ENCODE measurements at places on chromosomes 2 and 18.

DNA sequence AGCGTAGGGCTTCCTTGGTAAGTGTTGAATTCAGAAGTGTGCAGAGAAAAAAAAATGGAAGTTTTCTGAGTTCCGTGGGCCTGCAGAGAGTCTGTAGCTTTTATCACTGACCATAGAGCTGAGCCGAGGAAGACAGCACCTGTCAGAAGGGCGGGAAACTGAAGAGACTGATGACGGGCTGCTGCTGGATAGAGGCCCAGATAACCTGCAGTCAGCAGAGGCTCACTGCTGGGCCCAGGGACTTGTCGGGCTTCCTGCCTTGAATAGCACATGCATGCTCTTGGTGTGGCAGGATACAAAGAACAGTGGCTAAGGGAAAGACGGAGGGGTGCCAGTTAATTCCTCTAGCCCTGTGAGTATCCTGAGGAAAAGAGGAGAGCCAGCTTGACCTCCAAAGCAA, 166.4 kb downstream of the MGAT5 start:
- DNase-seq: no peak

GRCh38 chr2:4628998-4629501, 925.7 kb downstream of the DCDC2C start:
- DNase-seq: no peak

- DNase-seq: no peak
Measured at GRCh38 chr2:53233759-53234547, 533.7 kb upstream of the CHAC2 start.

DNA sequence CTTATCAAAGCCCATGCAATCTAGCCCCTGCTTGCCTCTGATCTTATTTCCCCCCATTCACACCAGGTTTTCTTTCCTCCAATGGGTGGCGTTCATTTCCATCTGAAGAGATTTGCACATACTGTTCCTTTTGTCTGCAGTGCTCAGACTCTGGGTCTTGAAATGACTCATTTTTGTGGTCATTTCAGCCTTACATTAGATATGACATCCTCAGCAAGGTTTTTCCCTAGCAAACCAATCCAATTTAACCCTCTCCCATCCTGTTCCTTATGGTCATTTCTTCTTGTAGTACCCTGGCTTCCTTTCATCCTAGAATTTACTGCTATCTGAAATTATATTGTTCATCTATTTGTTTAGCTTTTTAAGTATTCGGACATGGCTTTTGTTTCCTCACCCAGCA, 42.5 kb upstream of the SCN1A start:
- DNase-seq: peak; percentile 38

GRCh38 chr2:220781622-220782241, 790.4 kb downstream of the EPHA4 start:
- DNase-seq: no peak

GRCh38 chr2:81467096-81467495, 1162.5 kb upstream of the LRRTM1 start:
- DNase-seq: no peak

GRCh38 chr2:30541680-30542079, 94.6 kb downstream of the LCLAT1 start:
- peak; percentile 59 for DNase-seq

DNA sequence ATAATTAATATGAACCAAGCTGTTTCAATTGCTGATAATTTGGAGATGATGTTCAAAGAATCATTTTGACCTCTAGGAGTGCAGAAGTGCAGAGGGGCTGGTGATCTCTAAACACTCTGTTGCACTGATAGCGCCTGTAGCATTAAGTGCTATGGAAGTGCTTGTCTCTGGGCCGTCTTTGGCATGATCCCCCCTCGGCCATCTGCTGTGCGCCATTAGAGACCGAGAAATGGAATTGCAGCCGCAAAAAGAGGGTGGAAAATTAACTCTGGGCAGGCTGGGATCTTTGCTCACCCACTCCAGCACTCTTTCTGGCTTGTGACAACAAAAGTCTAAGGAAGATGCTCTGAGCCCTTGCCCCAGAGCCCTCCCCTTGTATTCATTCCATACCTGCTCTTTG, 23.4 kb downstream of the AKAIN1 start:
- no peak for DNase-seq

DNA sequence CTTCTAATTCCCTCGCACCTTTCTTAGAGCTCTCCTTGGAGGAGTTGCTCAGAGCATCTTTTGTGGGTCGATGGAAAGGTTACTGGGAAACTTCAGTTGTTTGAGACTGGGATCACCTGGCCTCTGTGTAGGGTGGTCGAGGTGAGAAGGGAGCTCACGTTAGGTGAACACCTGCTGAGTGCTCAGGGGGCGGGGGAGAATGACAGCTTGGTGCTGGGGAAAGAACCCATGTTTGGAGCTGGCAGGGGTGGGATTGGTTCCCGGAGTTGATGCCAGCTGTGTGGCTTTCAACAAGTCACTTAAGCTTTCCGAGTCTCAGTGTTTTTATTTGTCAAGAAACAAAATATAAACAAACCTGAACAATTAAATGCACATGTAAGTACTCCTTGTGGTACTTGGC, 122.3 kb downstream of the GLI2 start:
- no peak for DNase-seq

DNA sequence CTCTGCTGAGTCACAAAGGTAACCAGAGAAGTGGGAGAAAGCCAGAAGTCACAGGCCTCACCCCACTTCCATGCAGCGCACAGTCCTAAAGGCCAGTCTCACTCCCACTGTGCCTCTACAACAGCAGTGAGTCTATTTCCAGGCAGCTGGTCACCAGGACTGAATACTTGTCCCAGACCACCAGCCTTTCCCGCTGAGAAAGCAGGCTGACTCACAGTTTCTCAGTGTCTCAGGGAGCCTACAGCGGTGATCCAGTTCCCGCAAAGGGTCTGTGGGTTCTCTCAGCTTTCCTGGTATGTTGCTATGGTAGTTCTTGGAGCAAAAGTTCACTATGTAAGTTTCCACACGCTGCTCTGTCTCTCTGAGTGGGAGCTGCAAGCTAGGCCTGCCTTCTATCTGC, 622.5 kb downstream of the RNF144A start:
- DNase-seq: no peak

DNA sequence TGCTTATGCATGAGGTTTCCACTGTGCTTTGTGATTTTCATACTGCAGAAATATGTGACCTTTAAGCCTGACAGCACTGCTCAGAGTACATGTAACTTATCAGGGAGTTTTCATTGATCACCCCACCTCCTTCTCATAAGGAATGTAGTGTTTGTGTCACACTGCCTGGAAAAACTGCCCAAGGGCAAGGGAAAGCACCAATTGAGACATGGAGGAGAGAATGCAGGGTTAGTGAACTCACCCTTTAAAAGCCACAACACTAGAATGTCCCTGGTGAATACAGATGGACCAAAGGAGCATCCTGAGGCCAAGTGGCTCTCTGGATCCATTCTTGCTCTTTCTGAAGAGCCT, 147.2 kb upstream of the SPATS2L start:
- DNase-seq: no peak

- DNase-seq: no peak
Measured at GRCh38 chr2:23534771-23535170, 149.8 kb downstream of the KLHL29 start.
